Activated CD4-positive, alpha-beta T cell treated with anti-CD3 and anti-CD28 coated beads for 24 hours (primary cell): ENCODE measurements at places on chromosomes 12 and 14.

DNA sequence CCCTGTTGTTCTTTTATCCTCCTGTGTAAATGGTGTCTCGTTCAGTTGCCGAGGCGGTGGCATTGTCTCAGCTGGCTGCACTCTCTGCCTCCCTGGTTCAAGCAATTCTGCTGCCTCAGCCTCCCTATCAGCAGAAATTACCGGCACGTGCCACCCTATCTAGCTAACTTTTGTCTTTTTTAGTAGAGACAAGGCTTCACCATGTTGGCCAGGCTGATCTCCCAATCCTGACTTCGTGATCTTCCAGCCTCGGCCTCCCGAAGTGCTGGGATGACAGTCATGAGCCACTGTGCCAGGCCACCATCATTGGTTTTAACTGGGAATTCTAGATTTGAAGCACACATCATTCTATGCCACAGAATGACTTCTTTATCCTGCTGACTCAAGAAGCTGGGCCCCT, 175.3 kb upstream of the ALG10B start:
- DNase-seq: no peak

GRCh38 chr14:52399921-52400595, 85.9 kb downstream of the PTGER2 start:
- DNase-seq: no peak

DNA sequence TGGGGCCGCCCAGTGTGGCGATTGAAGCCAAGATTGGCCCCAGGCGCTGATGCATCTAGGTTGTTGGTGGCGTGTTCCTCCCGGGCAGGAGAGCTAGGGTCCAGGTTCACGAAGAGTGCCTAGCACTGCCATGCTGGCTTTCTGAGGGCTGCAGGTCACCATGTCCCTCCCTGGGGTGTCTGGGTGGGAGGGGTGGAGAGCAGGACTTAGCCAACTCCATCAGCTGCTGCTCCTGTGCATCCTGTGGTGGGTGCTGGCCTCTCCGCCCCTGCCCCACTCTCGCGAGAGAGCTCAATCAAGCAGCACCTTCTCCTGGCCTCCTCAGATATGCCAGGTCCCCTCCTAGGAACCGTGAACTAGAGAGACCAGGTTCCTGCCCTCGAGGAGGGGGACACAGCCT, 1.8 kb downstream of the TRMT61A start:
- DNase-seq: no peak

- no peak for DNase-seq
Observed at GRCh38 chr12:2984249-2984648, 25.1 kb downstream of the TEAD4 start.

DNA sequence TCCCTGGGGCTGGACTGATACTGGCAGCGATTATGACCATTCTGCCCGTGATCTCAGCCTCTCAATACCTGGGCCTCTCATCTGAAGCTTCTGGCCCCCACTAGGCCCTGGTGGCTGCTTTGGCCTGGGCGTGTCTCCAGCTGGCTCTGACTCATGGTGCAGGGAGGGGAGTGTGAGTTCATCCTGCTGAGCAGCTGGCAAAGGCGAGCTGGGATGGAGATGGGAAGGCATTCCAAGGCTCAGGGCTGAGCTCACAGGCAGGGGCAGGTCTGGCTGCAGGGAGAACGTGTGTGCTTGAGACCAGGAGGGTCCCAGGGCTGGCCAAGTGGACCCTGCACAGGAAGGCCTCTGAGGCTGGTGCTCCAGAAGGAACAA, 221.8 kb downstream of the TMEM121 start:
- DNase-seq: no peak

- DNase-seq: no peak
Observed at GRCh38 chr12:6165395-6165794, 34.8 kb upstream of the CD9 start.
